ENCODE measurements at places on chromosomes 7 and 10.
A peak's percentile ranks its signal among the peaks of the same experiment; 100 is the strongest.

DNA sequence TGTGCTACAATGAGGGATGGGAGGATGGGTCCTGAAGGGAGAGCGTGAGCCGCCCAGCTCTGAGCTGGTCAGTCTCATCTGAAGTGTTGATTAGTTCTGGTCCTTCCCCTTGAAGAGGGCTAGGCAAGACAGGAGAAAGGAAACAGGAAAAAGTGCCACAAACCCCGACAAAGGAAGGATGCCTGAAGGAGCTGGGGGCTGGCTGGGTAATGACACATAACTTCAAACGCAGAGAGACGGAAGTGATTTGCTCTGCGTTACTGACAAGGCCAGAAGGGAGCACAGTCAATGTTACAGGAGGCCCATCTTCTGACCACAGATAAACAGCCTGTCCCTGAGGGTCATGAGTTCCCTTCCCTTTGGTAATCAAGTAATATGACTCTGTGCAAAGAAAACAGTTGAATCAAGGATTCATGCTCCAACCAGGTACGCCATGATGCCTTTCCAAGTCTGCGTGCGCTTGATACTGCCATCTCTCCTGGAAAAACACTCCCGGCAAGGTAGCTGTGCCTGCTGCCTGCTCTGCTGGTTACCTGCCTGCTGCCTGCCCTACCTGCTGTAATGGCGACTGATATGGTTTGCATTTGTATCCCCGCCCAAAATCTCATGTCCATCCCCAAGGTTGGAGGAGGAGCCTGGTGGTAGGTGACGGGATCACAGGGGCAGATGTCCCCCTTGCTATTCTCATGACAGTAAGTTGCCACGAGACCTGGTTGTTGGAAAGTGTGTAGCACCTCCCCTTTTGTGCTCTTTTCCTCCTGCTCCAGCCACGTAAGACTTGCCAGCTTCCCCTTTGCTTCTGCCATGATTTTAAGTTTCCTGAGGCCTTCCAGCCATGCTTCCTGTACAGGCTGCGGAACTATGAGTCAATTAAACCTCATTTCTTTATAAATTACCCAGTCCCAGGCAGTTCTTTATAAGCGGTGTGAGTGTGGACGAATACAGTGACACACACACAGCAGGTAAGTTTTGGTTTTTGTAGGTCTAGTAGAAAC, 57.9 kb downstream of the GRB10 start:
- no peak for DNase-seq
- no peaks in the 10 kb centered on the region for H3K36me3 ChIP-seq
- H3K4me1 ChIP-seq, result no peaks in the 10 kb centered on the region
- no peak overlapping the region for H3K4me3 ChIP-seq
- no peak overlapping the region for H3K27ac ChIP-seq
- H3K27me3 ChIP-seq, result no peaks in the 10 kb centered on the region

GRCh38 chr7:152480664-152481063, 44.9 kb upstream of the KMT2C start:
- H3K36me3 ChIP-seq, result no peaks in the 10 kb centered on the region
- no peak overlapping the region for H3K27ac ChIP-seq
- no peaks in the 10 kb centered on the region for H3K27me3 ChIP-seq
- H3K4me1 ChIP-seq, result no peaks in the 10 kb centered on the region
- DNase-seq, result no peak

- H3K27ac ChIP-seq, result no peak overlapping the region
- H3K4me1 ChIP-seq, result no peaks in the 10 kb centered on the region
- no peaks in the 10 kb centered on the region for H3K27me3 ChIP-seq
- no peak for DNase-seq
- H3K4me3 ChIP-seq, result no peak overlapping the region
- H3K36me3 ChIP-seq, result no peaks in the 10 kb centered on the region
Observed at GRCh38 chr7:2913760-2914387, 69.8 kb upstream of the GNA12 start.

- H3K4me3 ChIP-seq, result no peak overlapping the region
- no peak overlapping the region for H3K27ac ChIP-seq
- no peaks in the 10 kb centered on the region for H3K27me3 ChIP-seq
Observed at GRCh38 chr10:46227936-46228562, 58.7 kb upstream of the ANTXRL start.

GRCh38 chr7:94405506-94405905, 10.8 kb downstream of the COL1A2 start:
- peak overlapping the region; percentile 18 for H3K27ac ChIP-seq
- H3K36me3 ChIP-seq, result peaks cover 98% of the 10 kb centered on the region
- H3K27me3 ChIP-seq, result no peaks in the 10 kb centered on the region
- no peak for DNase-seq

DNA sequence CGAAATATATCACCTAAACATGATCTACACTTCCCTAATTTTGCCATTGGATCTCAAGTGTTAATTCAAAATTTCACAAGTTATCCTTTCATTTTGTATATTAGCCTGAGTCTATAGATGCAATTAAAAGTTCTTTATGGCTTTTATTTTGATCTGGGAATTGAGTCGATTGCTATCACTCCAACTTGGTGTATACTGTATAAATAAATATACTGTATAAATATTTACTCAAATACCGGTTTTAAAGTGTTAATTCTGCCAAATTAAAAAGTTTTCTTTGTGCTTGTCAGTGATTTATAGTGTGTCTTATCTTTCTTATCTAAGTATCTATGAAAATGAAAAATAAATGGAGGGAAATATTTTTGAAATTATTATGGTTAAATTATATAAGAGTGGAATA, 683.7 kb upstream of the LRRN3 start:
- H3K27me3 ChIP-seq, result no peaks in the 10 kb centered on the region
- no peak overlapping the region for H3K27ac ChIP-seq
- no peaks in the 10 kb centered on the region for H3K36me3 ChIP-seq
- no peak for DNase-seq
- no peak overlapping the region for H3K4me3 ChIP-seq
- H3K4me1 ChIP-seq, result no peaks in the 10 kb centered on the region

DNA sequence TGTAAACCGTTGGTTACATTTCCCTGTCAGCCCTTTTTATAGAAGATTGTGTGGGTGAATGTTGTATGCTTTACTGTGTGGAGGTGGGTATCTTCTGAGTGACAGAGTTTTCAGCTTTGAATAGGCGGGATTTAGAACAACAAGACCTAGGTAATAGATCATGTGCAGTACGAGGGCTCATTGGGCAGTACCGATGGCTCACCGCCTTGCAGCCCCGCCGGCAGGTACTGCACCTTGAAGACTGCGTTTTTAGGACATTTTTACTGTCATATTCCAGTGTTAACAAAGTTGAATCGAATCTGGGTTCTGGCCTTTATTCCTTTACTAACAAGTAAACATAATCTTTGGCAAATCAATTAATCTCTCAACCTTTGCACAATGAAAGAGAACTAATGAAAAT, 55.9 kb upstream of the NCF1 start:
- no peaks in the 10 kb centered on the region for H3K27me3 ChIP-seq
- no peak for DNase-seq
- H3K4me1 ChIP-seq, result peaks cover 18% of the 10 kb centered on the region
- H3K36me3 ChIP-seq, result peaks cover 84% of the 10 kb centered on the region
- H3K27ac ChIP-seq, result no peak overlapping the region
- H3K4me3 ChIP-seq, result no peak overlapping the region

DNA sequence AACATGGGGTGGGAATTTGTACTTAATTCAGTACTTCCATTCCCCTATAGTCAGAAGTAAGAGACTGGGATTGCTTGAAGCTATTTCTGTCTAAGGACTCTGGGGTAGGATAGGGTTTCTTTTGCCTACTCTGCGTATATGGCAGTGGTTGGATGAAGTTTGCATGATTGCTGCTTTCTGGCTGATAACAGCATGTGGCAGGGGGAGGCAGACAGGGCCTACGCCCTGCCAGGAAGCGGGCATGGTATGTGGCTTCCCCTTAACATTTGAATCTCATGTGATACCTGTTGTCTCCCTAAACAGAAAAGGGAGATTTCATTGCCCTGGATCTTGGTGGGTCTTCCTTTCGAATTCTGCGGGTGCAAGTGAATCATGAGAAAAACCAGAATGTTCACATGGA, 57.1 kb downstream of the TACR2 start:
- peaks cover 34% of the 10 kb centered on the region for H3K36me3 ChIP-seq
- no peak for DNase-seq
- no peak overlapping the region for H3K4me3 ChIP-seq

GRCh38 chr10:43292755-43293676, 26.2 kb upstream of the RASGEF1A start:
- H3K36me3 ChIP-seq, result no peaks in the 10 kb centered on the region
- no peak overlapping the region for H3K27ac ChIP-seq
- H3K4me1 ChIP-seq, result no peaks in the 10 kb centered on the region
- H3K27me3 ChIP-seq, result peaks cover 4% of the 10 kb centered on the region
- peak; percentile 22 for DNase-seq

GRCh38 chr7:43565786-43566185, 17.1 kb upstream of the STK17A start:
- DNase-seq, result peak; percentile 79
- H3K27ac ChIP-seq, result peak overlapping the region; percentile 78
- no peaks in the 10 kb centered on the region for H3K27me3 ChIP-seq
- H3K4me3 ChIP-seq, result no peak overlapping the region

- H3K4me1 ChIP-seq, result peaks cover 51% of the 10 kb centered on the region
- DNase-seq, result no peak
- no peak overlapping the region for H3K4me3 ChIP-seq
- peaks cover 31% of the 10 kb centered on the region for H3K36me3 ChIP-seq
- no peaks in the 10 kb centered on the region for H3K27me3 ChIP-seq
- no peak overlapping the region for H3K27ac ChIP-seq
Observed at GRCh38 chr7:38187794-38188440, 9.9 kb downstream of the STARD3NL start.

DNA sequence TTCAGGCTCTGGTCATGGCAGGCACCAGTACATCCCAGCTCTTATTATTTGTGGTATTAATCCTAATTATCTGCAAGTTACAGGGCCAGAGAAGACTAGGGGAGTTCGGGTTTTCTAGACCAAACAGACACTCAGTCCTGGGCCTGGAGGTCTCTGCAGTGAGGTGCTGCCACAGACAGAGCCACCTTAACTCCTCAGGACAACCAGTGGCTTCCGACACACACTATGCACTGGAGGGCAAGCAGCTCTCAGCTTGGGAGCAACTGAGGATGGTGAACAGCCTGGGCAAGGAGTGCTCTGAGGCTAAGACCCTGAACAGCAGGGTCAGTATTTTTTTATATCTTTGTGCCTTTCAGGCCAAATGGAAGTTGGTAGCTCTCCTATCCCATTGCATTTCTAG, 19.0 kb downstream of the ACTA2 start:
- peaks cover 10% of the 10 kb centered on the region for H3K4me1 ChIP-seq
- no peak overlapping the region for H3K4me3 ChIP-seq
- no peak for DNase-seq
- peaks cover 58% of the 10 kb centered on the region for H3K36me3 ChIP-seq
- no peaks in the 10 kb centered on the region for H3K27me3 ChIP-seq

DNA sequence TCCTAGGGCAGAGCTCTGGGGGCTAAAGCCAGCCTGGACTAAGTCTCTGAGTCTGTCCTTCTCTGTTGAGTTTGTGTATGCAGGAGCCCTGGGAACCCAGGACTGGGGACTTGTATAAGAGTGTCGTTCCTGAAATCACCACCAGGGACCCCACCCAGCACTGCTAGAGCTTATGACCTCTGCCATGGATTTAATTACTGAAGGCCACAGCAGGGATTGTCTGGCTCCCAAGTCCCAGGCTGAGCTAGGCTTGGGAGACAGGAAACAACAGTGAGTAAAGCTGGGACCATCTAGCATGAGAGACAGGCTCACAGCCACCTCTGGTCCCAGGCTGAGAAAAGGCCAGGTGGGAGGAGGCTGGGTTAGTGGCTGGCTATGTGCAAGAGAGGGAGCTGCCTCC, 1.4 kb upstream of the TSPAN15 start:
- no peaks in the 10 kb centered on the region for H3K27me3 ChIP-seq
- H3K4me1 ChIP-seq, result peaks cover 59% of the 10 kb centered on the region
- DNase-seq, result peak; percentile 74
- no peak overlapping the region for H3K4me3 ChIP-seq
- peak overlapping the region; percentile 7 for H3K27ac ChIP-seq

- H3K36me3 ChIP-seq, result no peaks in the 10 kb centered on the region
- DNase-seq, result no peak
Observed at GRCh38 chr7:50415844-50416364, 34.2 kb downstream of the FIGNL1 start.

GRCh38 chr10:98340940-98341310, 72.9 kb upstream of the LOXL4 start:
- no peak overlapping the region for H3K27ac ChIP-seq
- H3K27me3 ChIP-seq, result 0 out of 2 replicates have a peak, but pooled peaks cover 8% of the 10 kb centered on the region
- no peaks in the 10 kb centered on the region for H3K4me1 ChIP-seq
- DNase-seq, result no peak

GRCh38 chr10:93757136-93757535, 600 bp upstream of the LGI1 start:
- no peaks in the 10 kb centered on the region for H3K27me3 ChIP-seq
- H3K4me3 ChIP-seq, result no peak overlapping the region
- DNase-seq, result no peak
